EL (cell line): ENCODE measurements at places on chromosomes 16 and 17.
A peak's percentile ranks its signal among the peaks of the same experiment; 100 is the strongest.

GRCh38 chr16:12188061-12188934, 211.8 kb downstream of the SNX29 start:
- peak; percentile 26 for DNase-seq

- DNase-seq: no peak
These were observed 14.1 kb downstream of the CACNG4 start for GRCh38 chr17:66978514-66979061.

GRCh38 chr16:65289022-65289421, 167.2 kb upstream of the CDH11 start:
- DNase-seq: no peak

GRCh38 chr17:77622647-77623046, 335.9 kb upstream of the TNRC6C start:
- DNase-seq: no peak

- DNase-seq: peak; percentile 85
These were observed 17.4 kb downstream of the ITPRIPL2 start for GRCh38 chr16:19130852-19131824.

- peak; percentile 84 for DNase-seq
These were observed 55.9 kb upstream of the ADCY7 start for GRCh38 chr16:50210266-50211038.

DNA sequence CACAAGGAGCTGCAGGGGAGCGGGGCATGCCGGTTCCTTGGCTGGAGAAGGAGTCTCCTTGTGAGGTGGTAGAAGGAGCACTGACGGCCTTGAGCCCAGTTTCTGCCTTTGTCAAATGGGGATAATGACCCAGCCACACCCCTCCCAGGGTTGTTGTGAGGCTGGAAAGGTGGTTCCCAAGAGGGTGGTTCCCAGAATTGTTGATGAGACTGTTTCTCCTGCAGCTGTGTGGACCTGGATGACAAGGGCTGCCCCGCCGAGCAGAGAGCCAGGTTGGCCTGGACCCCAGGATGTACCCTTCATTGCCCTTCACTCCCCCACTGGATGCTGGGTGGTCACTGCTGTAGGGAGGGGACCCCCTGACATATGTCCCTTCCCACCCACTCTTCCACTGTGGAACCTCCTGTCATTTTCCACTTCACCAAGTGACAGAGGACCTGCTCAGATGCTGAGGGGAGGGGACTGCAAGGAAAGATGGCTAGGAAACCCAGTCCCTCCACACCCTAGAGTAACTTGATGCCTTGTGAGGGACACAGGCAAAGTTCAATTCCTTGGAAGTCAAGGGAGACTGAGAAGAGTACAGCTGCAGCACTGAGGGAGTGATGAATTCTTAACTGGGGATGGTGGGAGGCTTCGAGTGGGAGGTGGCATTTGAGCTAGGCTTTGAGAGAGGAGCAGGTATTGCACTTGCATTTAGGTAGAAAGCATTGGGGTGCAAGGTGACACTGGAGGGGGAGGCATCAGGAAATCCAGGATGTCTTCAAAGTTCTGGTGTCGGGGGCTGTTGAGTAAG, 10.6 kb downstream of the MIEN1 start:
- no peak for DNase-seq

- peak; percentile 32 for DNase-seq
These were observed 39.0 kb upstream of the AKAP1 start for GRCh38 chr17:57045868-57046704.

DNA sequence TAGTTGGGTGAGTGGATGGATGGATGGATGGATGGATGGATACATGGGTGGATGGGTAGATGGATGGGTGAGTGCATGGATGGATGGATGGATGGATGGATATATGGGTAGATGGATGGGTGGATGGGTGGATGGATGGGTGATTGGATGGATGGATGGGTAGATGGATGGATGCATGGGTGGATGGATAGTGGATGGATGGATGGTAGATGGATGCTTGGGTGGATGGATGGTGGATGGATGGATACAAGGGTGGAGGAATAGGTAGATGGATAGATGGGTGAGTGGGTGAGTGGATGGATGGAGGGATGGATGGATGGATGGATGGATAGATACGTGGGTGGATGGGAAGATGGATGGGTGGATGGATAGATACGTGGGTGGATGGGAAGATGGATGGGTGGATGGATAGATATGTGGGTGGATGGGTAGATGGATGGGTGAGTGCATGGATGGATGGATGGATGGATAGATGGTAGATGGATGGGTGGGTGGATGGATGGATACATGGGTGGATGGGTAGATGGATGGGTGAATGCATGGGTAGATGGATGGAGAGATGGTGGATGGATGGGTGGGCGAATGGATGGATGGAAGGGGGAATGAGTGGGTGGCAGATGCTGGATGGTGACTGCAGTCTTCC, 19.0 kb downstream of the ZNF469 start:
- DNase-seq: no peak

DNA sequence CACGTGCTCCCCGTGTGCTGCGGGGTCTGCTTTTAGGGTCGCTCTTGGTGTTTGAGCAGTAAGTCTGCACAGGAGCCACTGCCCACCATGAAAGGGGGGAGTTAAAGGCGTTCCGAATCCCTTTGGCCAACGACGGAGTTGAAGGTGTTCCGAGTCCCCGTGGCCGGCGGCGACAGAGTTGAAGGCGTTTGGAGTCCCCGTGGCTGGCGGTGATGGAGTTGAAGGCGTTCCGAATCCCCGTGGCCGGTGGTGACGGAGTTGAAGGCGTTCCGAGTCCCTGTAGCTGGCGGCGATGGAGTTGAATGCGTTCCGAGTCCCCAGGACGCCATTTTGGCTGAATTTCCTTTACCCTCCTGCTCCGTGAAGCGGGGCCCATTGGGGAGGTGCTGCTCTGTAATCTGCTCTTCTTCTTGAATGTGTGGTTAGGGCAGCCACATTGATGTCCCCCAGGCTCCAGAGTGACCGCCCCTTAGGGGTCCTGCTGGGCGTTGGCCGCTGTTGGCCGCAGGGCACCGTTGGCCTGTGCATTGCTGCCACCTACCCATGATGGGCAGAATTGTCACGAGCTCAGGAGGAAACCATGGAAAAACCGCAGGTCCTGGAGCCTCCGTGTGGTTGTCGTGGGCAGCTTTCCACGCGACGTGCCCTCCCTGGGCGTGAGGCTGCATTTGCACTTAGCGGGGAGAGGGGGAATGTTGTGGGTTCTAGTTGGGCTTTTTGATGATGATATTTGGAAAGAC, 73.7 kb upstream of the ZNF750 start:
- DNase-seq: no peak

DNA sequence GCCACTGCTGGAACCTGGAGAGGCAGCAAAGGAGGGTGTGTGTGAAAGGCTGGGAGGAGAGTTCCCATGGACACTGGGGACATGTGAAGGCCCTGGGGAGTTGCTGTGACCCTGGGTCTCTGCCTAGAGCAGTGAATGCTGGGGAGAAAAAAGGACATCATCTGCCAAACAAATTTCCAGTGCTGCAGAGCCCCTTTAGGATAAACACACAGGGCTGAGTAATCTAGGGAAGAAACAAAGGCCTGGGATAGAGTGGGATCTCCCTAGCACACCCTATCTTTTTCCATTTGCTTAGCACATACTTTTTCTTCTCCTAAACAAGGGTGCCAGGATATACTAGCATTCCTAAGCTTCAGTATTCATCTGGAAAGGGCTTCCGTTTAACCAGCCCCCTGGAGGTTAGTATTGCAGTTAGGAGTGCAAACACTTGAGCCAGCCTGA, 3.3 kb upstream of the HIGD1B start:
- DNase-seq: peak; percentile 35

- DNase-seq: no peak
These were observed 698.8 kb upstream of the GOT2 start for GRCh38 chr16:59432896-59433295.

DNA sequence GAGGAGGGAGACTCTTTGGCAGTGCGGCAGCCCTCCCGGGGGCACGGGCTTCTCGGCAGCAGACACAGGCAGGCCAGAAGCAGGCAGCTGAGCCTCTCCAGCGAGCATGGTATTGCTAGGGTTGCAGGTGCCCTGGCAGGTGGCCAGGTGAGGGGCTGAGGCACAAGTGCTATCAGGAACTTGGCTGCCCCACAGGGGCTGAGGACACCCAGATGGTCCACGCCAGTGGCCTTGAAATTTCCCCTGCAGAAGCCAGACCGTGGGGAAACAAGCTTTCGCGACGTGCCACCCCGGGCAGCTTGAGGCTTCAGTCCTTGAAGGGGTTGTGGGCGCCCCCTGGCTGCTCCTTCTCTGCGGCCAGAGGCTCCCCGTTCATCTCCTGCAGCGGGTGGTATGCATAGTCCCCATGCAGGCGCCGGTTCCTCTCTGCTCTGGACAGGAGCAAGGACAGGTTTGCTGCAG, 8.5 kb downstream of the NAGPA start:
- no peak for DNase-seq

DNA sequence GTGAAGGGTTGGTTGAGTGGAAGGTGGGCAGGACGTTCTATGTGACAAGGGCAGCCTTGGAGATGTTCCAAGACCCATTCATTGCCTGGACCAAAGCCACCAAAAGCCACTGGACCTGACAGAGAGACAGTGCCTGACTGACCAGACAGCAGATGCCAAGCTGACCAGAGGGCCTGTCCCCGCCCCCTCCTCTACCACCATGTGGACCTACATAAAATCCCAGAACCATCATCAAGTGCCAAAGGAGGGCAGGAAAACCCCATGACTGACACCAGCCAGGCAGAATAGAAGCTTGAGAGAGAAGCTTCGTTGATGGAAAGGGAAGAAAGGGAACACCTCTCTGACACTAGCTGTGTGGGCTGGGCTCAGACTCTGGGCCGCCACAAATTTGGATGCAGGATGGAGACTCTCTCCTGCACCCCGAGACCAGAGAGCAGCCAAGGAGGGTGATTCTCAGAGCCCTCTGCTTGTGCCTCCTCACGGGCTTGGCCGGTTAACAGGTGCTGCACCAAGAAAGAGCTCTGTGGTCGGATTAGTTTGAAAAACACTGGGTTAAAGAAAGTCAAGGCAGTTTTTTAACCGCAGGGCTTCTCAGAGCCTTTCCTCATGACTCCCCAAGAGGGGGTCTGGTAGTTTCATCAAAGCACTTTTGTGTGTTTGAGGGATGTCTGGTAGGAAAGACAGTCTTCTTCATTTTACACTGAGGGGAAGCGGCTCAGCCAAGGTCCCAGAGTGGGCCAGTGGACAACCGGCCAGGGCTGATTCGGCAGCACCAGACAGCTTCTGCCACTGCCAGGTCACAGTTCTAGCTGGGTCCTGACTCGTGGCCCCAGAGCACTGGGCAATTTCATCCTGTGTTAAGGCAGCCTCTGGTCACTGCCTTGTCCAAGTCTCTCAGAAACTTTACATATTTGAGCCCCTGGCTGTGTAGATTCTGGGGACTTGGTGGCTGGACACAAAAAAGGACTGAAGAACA, 1.7 kb downstream of the TNFRSF13B start:
- no peak for DNase-seq

- peak; percentile 27 for DNase-seq
These were observed 11.3 kb downstream of the MCRIP1 start for GRCh38 chr17:81821603-81822311.

GRCh38 chr17:9544221-9544620, 31.4 kb downstream of the STX8 start:
- DNase-seq: no peak

DNA sequence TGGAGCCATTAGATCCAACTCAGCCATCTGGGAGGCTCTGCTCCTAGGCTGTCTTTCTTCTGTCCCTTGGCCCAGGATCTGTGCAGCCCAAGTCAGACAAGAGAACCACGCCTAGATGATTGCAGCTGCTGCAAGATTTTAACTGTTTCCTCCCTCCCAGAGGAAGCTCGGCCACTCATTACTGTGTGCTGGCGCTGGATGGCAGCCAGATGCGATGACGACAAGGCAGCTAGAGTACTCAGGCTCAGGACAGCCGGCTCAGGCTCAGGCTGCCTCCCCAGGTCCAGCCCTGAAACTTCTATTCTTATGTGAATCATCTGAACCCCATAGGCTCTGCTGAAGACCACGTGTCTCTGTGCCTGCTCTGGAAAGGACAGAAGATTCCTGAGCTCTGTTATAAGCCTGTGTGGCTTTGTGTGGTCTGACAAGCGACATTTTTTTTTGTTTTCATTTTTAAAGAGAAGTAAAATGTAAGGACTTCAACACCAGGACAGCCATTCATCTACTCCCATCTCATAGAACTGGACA, 32.1 kb upstream of the FBXW10B start:
- peak; percentile 100 for DNase-seq

- no peak for DNase-seq
These were observed 9.6 kb upstream of the WNT9B start for GRCh38 chr17:46841561-46842379.

DNA sequence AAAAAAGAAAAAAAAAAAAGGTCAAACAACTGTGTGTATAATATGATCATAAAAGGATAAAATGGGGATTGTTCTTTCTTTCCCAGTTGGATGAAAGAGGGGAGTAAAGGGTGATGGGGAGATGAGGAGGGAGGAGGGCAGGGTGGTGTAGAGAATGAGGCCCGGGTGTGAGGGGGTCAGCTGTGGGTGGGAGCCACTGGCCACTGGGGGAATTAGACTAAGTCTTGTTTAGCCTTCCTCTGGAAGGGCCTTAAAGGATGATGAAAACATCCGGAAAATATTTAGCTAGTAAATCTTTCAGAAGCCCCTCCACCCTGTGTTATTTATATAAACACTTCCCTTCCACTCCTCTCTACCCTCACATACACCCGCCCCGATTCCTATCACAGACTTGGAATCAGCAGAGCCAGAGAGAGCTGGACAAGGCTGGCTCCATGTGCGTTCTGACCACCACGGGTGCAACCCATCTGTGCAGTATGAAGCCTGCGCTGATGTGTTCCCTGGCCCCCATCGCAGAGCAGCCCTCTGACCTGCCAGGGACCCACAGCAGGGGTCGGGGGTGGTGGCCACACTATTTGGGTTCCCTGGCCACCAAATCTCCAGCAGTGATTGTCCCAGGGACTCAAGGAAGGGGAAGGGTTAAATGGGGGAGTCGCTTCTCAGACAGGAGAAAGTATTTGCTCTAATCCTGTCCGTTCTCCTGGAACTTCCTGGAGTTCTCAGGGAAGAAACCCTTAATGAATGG, 72.7 kb downstream of the GAS7 start:
- no peak for DNase-seq

- no peak for DNase-seq
These were observed 106.2 kb upstream of the CLEC3A start for GRCh38 chr16:77916111-77916510.

GRCh38 chr17:693791-694638, 20.6 kb downstream of the VPS53 start:
- peak; percentile 98 for DNase-seq

DNA sequence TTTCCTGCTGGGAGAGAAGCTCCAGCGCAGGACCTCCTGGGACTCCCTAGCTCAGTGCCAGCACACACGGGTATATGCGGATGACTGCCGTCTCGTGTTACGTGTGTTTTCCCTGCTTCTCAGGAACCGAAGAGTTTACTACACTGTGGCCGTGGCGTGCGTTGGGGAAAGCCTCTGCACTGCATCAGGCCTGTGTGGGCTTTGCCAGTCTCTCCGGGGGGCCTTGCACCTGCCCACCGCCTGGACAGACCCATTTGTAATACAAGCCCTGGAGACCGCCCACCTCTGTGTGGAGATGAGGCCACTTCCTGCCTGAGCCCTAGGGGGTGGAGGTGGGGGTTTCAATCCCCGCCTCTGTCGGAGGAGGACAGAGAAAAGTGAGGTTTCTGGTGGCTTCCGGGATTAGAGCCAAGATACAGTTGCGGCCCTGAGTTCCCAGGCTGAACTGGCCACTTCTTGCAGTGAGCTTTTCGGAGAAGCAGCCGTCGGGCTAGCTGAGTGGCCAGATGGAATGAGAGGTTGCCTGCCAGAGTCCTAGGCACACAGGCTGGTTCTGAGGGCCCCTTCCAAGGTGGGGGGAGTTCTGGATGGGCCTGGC, 43.4 kb upstream of the GSE1 start:
- peak; percentile 87 for DNase-seq

- no peak for DNase-seq
These were observed 372 bp upstream of the NDE1 start for GRCh38 chr16:15649727-15650018.

- DNase-seq: peak; percentile 83
These were observed 35.8 kb downstream of the HSD17B2 start for GRCh38 chr16:82070656-82071369.
